ENCODE measurements at places on chromosomes 7 and 10.

DNA sequence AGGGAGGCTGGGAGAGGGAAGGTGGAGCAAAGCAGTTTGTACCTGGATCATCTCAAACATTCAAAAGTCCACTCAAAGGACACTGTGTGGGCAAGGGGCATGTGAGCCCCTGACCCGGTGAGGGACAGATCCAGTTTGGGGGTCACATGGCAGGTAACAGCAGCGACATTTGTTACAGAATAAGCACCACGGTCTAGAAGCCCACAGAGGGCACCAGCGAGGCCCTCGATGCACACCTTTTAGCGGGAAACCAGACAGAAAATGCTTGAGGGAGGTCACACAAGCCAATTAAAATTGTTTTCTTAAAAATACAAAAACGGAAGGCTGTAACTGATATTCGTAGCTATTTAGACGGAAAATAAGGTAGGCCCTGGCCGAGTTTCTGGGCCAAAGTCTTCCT lies 144.4 kb downstream of the ZMYND11 start:
- DNase-seq = no peak

DNA sequence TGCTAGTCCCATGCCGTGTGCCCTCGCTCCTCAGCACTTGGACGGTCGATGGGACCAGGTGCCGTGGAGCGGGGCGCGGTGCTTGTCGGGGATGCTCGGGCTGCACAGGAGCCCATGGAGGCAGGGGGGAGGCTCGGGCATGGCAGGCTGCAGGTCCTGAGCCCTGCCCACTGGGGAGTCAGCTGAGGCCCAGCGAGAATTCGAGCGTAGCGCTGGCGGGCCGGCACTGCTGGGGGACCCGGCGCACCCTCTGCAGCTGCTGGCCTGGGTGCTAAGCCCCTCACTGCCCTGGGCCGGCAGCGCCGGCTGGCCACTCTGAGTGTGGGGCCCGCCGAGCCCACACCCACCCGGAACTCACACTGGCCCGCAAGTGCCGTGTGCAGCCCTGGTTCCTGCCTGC lies 44.7 kb downstream of the ST7 start:
- DNase-seq = no peak

DNA sequence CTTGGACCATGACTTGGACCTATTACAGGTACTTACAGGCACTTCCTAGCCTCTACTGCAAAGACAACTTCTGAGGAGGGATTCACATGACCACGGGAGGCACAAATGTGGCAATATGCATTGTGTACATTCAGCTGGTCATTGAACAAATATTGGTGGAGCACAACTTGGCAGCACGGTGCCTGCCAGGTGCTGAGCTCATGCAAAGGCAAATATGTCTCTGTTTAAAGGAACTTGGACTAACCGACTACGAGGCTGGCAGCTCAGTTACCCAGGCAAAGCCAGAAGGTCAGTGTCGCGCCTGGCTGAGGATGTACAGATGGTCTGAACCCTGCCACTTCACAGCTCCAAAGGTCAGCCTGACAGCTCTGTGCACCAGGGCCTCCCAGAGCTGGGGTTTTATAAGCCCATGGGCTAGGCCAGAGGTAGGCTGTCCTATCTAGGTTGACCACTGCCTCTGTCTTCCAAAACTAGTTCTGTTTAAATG lies 6.1 kb downstream of the DENND11 start:
- no peak for DNase-seq

DNA sequence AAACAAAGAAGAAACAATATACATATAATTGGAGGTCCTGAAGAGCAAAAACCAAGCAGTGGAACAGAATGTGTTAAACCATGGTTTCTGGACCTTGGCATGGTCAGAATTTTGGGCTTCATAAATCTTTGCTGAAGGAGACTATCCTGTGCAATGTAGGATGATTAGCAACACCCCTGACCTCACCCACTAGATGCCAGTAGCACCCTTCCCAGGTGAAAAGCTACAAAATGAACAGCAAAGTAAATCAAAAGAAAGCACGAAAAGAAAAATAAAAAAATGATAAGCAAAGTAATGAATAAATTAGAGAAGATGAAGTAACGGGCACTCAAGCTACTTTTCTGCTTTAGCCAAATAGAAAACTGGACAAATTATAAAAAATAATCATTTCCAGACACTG lies 19.2 kb upstream of the ZPBP start:
- no peak for DNase-seq

DNA sequence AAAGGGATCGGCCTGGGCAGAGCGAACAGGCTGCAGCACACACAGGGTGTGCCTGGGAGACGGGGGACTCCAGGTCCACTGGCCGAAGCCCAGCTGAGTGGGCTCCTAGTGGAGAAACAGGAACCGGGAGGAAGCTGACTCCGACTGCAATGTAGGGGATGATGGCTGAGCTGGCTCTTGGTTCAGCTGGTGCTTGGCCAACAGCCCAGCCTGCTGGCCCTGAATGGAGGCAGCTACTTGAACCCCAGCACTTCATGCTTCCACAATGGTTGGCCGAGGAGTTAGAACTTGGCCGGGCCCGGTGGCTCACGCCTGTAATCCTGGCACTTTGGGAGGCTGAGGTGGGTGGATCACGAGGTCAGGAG lies 27.0 kb upstream of the FRAT2 start:
- no peak for DNase-seq

- no peak for DNase-seq
These were observed 364.4 kb downstream of the CXCL12 start for GRCh38 chr10:44020322-44021111.

DNA sequence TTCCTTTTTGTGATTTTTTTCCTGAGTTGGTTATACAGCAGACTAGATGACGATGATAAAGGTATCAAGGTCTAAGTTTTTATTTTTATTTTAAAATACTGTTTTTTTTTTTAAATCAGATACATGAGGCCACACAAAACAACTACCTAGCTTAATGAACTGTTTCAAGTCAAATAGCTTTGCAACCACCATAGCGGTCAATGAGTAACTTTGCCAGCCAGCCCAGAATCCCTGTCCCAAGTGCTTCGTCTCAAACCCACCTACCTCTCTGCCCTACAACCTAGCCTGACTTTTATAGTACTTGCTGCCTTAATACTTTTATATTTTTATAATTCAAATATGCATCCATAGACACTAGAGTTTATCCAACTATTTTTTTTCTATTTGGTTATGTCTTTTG lies 676.5 kb downstream of the NRG3 start:
- no peak for DNase-seq

GRCh38 chr10:3074145-3074665 lies 6.9 kb downstream of the PFKP start:
- no peak for DNase-seq

- DNase-seq = no peak
These were observed 27.1 kb downstream of the SLF2 start for GRCh38 chr10:100939763-100940344.

DNA sequence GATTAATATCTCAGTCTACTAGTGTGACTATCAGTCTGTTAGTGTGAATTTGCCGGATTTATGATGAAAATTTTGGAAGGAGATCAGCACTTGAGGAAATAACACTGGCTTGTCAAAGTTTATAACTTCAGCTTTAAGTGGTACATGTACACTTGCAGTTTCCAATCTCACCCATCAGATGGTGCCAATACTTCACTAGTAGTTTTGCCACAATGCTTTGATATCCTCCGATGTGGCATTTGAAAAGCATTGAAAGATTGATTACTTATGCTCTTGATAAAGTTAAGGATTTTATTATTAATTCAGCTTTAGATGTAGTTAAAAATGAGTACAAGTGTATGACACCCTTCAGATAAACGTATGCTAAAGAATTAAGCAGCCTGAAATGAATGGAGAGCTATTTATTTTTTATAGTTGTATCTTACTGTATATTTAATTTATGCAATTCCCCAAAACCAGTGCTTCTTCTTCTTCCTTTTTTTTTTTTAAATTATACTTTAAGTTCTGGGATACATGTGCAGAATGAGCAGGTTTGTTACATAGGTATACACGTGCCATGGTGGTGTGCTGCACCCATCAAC lies 98.2 kb downstream of the ANLN start:
- DNase-seq = no peak

GRCh38 chr7:22488643-22489462 lies 11.1 kb downstream of the STEAP1B start:
- DNase-seq = peak; percentile 9

DNA sequence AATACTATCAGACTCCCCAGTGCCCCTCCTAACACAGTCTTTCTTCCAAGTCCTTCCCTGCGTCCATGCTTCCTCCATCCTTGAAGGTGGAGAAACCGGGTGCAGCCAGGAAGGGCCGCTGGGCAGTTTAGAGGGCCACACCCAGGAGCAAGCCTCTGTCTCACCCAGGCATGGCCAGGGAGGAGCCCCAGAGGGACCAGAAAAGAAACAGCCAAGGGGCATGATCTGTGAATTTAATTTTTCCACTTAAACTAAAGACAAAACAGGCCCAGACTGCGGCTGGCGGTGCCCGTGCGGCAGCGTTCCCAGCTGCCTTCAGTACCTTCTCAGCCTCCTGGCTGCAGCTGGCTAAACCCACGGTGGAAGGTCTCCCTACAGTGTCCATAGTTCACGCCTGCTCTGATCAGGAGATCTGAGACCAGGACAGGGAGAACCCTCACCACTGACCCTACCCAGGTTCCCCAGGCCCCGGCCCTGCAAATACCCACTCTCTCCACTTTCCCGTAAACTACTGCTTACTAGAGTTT lies 12.9 kb downstream of the UNCX start:
- DNase-seq = no peak

- no peak for DNase-seq
These were observed 8.8 kb upstream of the FGL2 start for GRCh38 chr7:77208416-77208815.

GRCh38 chr7:132906193-132906835 lies 175.6 kb downstream of the CHCHD3 start:
- no peak for DNase-seq

GRCh38 chr7:22176791-22177412 lies 180.1 kb downstream of the RAPGEF5 start:
- no peak for DNase-seq

DNA sequence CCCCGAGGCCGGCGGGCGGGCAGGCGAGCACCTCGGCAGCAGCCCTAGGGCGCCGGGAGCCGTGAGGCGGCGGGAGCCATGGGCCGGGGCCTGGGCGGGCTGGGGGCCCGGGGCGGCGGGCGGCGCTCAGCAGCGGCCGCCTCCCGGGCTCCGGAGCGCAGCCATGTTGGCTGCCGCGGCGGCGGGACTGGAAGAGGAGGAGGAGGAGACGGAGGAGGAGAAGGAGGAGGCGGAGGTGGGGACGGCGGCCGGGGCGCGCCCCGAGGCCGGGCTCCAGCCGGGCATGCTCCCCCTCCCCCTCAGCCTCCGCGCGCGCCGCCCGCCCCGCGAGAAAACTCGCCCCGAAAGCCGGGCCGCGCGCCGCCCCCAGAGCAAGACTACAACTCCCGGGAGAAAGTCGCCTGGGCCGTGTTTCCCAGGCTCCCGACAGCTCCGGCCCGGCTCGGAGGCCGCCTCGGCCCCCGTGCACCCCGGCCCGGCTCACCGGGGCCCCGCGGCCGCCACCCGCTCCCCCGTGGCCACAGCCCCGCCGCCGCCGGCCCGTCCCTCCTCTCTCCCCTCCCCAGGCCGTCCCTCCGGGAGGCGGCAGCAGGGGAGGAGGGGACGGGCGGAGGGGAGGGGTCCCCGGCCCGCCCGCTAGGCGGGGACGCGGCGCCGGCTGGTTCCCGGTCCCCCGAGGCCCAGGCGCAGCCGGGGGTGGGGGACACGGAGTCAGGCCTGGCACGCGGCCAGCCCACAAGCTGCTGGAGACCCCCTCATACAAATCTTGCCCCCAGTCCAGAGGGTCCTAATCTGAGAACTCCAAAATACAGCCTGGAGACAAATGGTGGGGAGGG lies at the start of gene DLG5:
Gene DLG5 (minus strand): TSS at position 190 of the 836 bp plus-strand sequence. CDS start 235 bp downstream, outside the sequence.
- no peak for DNase-seq

GRCh38 chr10:78757344-78757925 lies 311.3 kb upstream of the ZMIZ1 start:
- no peak for DNase-seq

DNA sequence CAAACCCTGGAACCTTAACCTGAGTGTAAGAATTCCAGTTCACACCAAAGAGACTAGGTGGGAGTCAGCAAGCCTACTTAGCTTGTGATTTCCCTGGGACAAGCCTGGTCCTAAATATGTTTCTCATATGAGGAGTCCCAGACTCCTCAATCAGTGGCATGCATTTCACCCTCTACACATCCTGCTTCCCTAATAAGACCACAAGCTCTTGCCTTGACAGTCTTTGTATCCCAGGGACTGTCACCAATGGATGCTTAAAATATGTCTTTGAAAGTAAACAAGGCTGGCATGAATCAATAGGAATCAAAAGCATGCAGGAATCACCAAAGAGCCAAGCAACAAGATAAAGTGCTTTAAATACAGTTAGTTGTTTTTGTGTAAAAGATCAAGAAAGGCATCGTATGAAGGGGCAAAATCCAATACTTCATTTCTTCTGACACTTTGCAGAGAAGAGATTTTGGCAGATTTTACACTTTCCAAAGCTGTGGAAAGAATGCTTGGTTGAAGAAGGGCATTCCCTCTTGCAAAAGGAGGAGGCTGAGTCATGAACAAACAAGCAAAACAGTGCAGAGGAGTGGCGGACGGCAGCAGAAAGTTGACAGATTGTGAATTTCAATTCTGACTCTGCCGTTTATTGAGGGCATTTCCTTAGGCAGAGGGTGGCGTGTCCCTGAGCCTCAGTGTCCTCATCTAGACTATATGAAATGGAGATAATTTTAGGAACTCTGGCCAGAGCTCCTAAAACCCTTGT lies 8.5 kb upstream of the NFE2L3 start:
- no peak for DNase-seq

GRCh38 chr7:630111-630511 lies 96.4 kb upstream of the DNAAF5 start:
- DNase-seq = no peak

DNA sequence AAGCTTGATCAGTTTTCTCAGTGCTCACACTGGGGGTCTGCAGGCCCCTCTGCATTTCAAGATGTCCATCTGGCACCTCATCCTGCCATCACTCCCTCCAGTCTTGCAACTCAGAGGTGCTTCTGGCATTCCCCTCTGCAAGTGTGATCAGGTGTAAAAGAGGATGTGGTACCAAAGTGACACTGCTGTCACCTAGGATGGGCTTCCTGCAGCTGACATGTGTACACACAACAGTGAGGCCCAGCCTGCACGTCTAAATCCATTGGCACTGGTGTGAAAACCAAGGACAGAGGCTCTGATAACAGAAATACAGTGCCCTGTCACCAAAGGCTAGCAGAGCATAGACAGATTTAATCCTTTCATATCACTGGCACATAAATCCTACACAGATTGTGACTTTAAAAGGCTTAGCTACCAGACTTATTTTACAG lies 162.5 kb upstream of the CELF2 start:
- DNase-seq = no peak

GRCh38 chr7:110621289-110621688 lies 469.6 kb upstream of the LRRN3 start:
- DNase-seq = no peak

GRCh38 chr10:21090609-21091082 lies 193.5 kb upstream of the NEBL start:
- DNase-seq = peak; percentile 42

DNA sequence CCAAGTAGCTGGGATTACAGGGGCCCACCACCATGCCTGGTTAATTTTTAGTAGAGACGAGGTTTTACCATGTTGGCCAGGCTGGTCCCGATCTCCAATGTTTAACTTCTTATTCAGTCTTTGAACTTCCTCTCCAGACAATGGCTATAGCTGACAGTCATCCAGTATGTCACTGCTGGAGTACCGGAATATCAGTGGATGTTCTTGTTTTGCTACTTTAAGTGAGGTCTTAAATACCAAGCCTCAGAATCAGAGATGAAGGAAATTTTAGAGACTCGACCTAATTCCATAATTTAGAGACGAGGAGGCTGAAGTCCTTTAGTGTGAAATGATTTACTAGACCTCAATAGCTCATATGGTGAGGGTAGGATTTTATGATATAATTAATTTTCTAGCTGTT lies 294.8 kb upstream of the KLF6 start:
- no peak for DNase-seq

- DNase-seq = no peak
These were observed 239.0 kb downstream of the DNAJB9 start for GRCh38 chr7:108808549-108809266.

All from CMK (cell line).